EL (cell line): ENCODE measurements at places on chromosomes 6 and 20.
A peak's percentile ranks its signal among the peaks of the same experiment; 100 is the strongest.

DNA sequence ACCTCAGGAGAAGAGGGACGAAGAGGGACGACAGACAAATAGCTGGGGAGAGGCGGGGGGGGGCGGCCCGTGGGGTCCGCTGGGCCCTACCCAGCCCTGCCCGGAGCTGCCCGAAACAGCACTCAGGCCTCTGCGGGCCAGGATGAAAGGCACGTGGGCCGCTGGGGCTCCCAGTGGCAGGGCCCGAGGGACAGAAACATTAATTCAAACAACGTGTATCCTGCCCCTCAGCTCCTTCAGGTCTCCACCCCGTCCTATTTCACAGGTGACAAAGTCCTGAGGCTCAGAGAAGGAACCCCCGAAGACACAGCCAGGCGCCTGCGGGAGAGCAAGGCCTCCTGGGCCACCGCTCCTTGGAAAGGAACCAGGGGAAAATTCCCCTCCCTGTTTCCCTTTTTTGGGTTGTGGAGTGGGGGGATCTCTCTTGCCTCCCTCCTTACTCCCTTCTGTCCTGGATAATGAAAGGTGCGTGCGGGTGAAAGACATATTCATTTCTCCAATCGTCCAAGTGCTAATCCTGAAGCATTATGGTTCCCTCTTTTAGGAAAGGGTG, 93.3 kb downstream of the RNASET2 start:
- no peak for DNase-seq

- peak; percentile 81 for DNase-seq
These were observed 201.2 kb upstream of the SMLR1 start for GRCh38 chr6:130625825-130626527.

GRCh38 chr6:106124437-106125430, 38.6 kb downstream of the PRDM1 start:
- no peak for DNase-seq

- DNase-seq = no peak
These were observed 472 bp upstream of the EDN3 start for GRCh38 chr20:59299945-59300332.

GRCh38 chr6:49576618-49577017, 26.1 kb downstream of the C6orf141 start:
- peak; percentile 12 for DNase-seq

GRCh38 chr6:29685718-29686326, 4.9 kb upstream of the ZFP57 start:
- no peak for DNase-seq

GRCh38 chr6:22878706-22879105, 309.3 kb downstream of the HDGFL1 start:
- DNase-seq = no peak

- DNase-seq = no peak
These were observed 79.7 kb downstream of the MMS22L start for GRCh38 chr6:97203343-97203742.

DNA sequence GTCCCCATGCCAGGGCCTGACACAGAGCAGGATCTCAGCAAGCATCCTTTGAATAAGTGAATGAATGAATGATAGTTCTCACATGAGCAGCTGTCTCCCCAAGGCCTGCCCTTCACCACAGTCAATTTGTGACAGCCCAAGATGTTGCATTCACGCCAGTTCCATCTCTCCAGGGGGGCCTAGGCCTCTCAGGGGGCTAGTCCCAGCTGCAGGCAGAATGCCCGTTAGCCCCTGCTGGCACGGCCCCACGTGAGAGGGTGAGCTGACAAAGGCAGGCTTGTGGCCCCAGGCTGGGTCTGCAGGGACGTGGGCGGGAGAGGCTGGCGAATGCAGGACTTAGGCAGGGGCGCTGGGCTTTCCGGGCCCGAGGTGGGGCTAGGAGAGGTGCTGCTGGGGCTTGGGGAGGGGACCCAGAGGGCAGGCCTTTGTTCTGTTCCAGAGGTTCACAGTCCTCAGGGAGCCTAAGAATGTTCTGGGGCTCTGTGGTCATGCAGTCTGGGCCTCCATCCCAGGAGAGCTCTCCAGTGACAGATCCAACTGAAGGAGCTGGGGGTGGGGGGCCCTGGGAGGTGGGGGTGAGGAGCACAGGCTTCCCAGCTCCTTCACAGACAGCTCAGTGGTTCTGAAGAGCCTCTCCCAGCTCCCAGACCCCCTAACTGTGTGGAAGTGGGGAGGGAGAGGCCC, 30.5 kb upstream of the TLDC2 start:
- DNase-seq = no peak

DNA sequence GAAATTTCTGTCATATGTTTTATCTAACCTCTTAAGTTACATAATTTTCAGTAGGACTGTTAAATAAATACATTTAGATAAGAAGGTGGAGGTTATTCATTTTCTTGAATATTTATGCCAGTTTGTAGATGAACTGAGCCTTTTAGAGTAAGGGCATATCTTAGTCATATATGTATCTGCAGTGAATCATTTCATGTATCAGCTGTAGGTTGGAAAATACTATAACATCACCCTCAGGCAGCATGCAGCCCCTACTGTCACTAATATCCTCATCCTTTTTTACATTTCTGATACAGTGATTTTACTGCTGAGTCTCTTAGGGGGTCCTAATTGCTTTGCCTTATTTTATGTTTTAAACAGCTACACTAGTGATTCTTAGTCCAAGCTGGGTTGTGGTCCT, 19.5 kb upstream of the SUMO4 start:
- DNase-seq = no peak

DNA sequence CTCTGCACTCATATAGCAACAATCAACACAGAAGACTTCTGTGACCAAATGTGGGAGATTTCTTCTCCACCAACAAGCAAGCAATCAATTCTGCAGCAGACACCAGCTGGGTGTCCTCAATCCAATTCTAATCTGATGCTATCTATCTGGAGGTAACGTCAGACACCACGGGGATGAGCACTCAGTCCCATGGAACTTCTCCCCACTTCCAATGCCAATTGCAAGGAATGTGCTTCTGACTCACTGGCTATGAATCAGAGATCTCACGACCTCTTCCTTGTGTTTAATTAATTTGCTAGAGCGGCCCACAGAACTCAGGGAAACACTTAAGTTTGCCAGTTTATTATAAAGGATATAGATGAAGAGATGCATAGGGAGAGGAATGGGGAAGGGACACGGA, 103.5 kb upstream of the SIRPG start:
- peak; percentile 93 for DNase-seq

DNA sequence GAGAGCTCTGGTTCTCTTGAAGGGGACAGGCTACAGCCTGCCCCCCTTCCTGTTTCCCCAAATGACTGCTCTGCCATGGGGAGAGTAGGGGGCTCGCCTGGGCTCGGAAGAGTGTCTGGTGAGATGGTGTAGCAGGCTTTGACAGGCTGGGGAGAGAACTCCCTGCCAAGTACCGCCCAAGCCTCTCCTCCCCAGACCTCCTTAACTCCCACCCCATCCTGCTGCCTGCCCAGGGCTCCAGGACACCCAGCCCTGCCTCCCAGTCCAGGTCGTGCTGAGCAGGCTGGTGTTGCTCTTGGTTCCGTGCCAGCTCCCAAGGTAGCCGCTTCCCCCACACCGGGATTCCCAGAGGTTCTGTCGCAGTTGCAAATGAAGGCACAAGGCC, 9.8 kb downstream of the VEGFA start:
- DNase-seq = no peak

- no peak for DNase-seq
These were observed 13.8 kb upstream of the PCK1 start for GRCh38 chr20:57546956-57547649.
